ENCODE measurements at places on chromosomes 12 and 14.

DNA sequence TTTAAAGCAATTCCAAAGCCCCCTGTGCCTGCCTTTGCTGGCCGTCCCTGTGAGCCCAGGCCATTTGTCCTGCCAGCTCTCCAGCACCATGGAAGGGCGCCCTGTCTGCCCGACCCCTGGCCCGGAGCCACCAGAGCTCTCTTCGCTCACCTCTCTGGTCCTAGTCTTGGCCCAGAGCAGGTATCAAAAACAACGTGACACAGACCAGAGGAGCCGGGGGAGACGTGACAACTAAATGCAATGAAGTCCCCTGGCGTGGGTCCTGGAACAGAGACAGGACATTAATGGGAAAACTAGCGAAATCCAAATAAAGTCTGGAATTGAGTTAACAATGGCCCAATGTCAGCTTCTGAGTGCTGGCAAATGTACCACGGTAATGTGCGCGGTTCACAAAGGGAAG lies 83.2 kb upstream of the DIO3 start:
- no peak for DNase-seq

- DNase-seq, result no peak
These were observed 8.1 kb downstream of the LRRC43 start for GRCh38 chr12:122190842-122191668.

DNA sequence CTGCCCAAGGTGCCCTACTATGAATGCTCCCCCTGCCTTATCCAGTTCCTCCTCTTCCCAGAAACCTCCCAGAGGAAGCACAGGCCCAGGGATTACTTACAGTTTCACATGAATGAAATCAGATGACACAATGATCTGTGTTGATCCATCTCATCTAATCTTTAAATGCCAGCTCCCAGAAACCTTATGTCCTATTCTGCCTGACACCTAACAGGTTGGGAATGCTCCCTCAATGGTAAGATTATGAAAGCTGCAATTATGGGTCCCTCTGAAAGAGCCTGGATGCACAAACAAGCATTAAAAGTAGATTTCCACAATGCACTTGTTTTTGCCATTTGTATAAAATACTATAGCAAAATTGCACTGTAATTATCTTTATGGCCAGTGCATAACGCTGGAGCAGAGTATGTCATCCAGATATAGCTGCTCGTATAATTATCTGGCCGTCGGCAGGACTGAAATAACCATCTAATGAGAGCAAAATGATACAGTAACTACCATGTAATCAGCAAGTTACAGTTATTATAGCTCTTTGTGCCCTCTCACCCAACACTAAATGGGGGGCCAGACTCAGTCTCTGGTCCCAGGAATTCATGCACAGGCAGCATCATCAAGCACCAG lies 4.4 kb upstream of the ZBTB39 start:
- DNase-seq, result no peak

GRCh38 chr12:115440438-115440837 lies 756.5 kb upstream of the TBX3 start:
- no peak for DNase-seq

- DNase-seq, result no peak
These were observed 168.7 kb upstream of the CPNE8 start for GRCh38 chr12:39074063-39074462.
